ENCODE measurements at places on chromosomes 4 and X. TPM values are rescaled to one million over a fixed set of nuclear protein-coding genes. Genes with fewer than 3 reads are reported as not detected.

The CLDN22 gene
- total RNA-seq = not detected

The CCDC158 gene
- 0.81 TPM for total RNA-seq

The S100G gene
- total RNA-seq = not detected

The ZCCHC18 gene
- 3.7 TPM for total RNA-seq

The XG gene
- 2.6 TPM for total RNA-seq

The NAP1L2 gene
- 10.7 TPM for total RNA-seq

The UCP1 gene
- total RNA-seq = not detected

The PRRG3 gene
- 1.1 TPM for total RNA-seq

- DNase-seq = no peak
These were observed 95.6 kb downstream of the NR3C2 start for GRCh38 chr4:148346657-148347056.

- DNase-seq = no peak
These were observed 34.5 kb downstream of the PALLD start for GRCh38 chr4:168531305-168531704.

GRCh38 chrX:24245202-24245601 lies 68.7 kb downstream of the SUPT20HL2 start:
- DNase-seq = no peak

DNA sequence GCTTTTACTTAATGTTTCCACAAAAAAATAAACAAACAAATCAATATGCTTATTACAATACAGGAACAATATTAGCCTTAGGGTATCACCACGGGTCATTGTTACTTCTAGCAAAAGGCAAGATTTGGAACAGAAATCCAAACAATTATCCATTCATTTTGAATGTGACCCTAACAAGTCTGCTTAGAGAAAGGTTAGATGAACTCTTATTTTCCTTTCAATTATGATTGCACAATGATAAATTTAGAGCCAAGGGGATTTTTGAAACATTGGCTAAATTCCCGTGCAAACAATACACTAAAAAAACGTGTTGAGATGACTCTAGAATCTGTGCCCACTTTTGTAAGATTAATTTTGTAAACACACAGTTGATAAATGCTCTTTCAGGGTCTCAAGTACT lies 474.7 kb downstream of the PCDH7 start:
- no peak for DNase-seq

DNA sequence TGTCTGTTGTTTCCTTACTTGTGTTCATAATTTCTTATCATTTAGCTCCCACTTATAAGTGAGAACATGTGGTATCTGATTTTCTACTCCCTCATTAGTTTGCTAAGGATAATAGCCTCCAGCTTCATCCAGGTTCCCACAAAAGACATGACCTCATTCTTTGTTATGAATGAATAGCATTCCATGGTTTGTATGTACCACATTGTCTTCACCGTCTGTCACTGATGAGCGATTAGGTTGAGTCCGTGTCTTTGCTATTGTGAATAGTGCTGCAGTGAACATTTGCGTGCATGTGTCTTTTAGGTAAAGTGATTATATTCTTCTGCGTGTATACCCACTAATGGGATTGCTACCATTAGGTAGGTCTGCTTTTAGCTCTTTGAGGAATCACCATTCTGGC lies 624.3 kb upstream of the EPHA5 start:
- no peak for DNase-seq

DNA sequence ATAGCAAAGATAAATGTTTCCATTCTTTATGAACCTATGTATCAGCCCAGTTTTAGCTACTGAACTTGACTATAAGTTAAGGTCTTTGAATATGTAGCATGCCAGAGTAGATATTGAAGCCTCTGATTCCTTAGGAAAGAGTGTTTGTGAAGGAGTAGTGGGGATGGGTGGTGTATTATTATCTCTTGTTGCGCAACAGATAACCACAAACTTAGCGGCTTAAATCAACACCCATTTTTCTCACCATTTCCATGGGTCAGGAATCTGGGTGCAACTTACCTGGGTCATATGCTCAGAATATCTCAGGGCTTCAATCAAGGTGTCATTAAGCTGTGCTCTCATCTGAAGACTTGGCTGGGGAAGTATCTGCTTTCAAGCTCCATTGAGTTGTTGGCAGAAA lies 251.4 kb upstream of the PUDP start:
- DNase-seq = no peak

DNA sequence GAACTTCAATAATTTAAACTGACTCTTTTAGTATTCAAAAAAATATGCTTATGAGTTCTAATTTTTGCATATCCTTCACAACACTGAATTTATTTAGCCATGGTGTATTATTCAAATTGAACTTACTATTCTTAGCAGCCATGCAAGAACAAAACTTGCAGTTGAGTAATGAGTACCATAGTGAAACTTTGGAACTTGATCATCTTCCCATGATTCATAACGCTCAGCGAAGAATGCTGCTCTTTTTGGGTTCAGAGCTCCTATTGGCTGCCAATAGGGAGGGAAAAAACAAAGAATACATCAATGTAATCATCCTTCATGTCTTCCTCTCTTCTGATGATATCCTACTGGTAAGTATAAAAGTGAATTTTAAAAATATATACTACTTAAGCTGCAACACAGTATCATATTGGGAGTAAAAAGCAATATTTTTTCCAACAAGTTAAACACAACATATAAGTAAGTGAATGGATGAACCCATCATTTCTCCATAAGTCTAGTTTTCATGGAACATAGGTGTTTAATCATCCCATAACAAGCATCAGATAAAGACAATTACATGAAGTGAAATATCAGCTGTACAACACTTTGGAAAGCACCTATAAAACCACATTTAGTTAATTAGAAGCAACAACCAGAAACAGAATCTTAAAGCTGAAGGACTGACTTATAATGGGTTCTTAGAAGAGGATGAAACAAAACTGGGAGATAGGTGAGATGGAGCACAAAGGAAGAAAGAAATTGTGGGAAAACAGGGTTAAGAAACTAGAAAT lies 145.2 kb upstream of the MAB21L2 start:
- no peak for DNase-seq

DNA sequence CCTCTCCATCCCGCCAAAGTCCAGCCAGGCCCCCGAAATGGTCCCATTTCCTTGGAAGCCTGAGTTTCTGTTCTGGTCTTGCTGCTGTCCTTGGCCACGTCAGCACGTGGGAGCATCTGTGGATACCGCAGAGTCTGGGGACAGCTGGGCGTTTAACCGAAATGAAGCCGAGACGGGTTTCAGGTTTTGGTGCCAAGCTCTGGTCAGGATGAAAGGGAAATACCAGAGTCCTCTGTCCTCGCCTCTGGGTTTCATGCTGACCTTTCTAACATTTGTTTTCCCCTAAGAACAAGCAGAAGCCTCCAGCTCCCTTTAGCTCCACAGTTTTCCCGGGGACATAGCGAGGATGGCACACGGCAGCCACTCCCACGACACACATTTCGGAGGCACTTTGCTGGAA lies 19.7 kb downstream of the SHOX start:
- DNase-seq = no peak

DNA sequence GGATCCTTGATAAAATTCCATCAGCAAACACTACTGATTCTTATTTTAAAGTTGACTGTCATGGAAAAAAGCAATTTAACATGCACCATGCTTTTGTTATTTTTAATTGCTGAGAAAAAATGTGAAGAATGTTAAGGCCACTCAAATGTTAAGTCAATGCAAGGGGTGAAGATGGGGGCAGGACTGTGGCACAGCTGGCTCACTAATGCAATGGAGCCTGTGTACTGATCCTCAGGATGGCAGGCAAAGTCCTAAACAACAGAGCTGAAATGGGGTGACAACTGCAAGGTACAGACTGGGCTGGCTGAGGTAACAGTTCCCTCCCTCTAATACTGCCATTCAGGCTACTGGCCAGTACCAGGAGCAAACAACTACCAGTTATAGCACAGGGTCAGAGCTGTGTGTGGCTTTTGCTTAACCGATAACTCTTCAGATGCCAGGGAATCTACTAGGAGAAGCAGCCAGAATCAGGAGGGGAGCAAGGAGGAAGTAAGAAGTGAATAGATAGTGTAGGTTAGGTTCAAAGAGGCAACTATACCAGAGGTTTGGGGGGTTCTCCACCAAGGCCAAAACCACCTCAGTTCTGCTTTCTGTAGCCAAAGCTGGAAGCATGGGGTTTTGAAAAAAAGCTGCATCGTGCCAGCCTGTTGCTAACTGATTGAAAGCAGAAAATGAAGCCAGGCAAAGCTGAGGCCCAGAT lies 372.6 kb downstream of the OPHN1 start:
- DNase-seq = no peak

DNA sequence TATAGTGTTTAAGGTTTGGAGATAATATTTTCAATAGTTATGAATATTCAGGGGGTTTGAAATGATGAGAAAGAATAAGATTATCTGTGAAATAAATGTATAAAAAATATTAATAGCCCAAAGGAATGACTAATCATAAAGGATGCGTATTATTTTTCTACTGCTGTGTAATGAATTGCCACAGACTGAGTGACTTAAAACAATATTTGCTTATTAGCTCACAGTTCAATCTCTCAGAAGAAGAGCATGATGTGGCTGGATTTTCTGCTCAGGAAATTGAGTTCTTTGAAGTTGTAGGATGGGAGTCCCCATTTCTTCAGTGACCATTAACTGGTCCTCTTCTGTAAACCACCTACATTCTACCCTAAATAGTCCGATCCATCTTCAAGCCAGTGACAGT lies 1680.8 kb upstream of the AGA start:
- no peak for DNase-seq

DNA sequence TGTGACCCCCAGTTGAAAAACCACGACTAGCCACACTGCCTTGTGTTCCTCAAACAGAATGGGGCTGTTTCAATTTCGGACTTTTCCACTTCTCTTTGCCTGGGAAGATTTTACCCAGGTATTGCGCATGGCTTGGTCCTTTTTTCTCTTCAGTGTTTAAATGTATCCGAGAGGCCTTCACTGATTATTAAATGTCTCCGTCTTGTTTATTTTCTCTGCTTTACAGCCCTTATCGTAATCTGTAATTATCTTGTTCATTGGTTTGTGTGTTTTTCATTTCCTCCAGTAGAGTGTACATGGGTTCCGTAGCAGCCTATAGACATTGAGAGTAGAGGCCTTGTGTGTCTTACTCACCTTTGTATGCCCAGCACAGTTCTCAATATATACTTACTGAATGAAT lies 2.4 kb downstream of the MOSPD2 start:
- DNase-seq = no peak

DNA sequence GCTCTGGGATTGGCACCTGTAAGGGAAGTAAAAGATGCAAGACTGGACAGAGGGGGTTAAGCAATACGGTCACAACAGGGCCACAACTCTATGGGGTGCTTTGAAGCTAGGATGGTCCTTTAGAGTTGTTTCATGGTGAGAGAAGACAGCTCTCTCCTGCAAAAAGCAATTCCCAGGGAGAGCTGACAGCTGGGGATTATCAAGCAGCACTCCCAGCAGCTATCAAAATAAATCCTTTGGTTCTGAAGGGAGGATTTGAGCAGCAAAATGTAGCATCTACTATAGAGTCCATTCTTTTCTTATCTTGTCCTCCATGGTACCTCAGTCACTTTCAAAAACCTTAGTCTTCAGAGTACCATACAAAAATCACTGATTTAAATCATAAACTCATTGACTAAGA lies 35.1 kb upstream of the AP1AR start:
- DNase-seq = no peak

DNA sequence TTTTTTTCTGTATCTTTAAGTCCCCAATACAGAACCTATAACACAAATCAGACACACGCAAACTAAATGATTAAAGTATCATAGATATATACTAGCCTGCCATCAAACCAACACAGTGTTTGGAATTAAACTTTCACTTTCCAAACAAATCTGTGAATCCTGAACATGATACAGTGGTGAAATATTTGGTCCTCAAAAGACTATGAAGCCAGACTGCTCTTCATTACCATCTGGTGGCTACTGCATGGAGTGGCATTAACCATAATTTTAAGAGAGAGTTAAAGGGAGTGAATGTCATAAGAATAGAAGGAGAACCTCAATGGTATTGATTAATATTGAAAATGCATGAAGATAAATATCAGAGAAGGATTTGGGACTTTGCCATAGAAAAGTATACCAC lies 9.2 kb upstream of the GABRA4 start:
- no peak for DNase-seq

DNA sequence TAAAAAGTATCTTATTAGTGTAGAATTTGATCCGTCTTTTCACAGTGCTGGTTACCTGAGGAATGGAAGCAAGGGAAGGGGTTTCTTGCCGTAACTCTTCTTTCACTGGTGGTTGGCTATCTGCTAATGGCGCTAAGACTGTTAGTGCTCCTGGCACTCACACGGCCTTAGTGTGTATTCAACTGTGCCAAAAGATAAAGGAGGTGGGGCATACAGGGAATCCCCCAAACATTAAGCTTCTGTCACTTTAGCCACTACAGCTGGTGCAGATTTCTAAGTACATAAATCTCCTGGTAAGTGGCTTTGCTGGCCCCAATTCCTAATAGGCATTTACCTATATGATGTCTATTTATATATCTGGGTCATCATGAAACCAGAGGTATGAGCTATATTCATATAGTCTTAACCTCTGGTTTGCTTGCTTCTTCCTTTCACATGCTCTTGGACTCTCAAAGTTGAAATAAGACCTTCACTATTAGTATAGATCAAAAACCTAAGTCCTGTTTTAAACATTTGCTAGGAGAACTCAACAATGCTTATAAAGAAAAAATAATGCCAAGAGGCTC lies 95.1 kb downstream of the TSPAN7 start:
- DNase-seq = no peak

GRCh38 chr4:14856934-14857235 lies 145.4 kb upstream of the CPEB2 start:
- DNase-seq = no peak

DNA sequence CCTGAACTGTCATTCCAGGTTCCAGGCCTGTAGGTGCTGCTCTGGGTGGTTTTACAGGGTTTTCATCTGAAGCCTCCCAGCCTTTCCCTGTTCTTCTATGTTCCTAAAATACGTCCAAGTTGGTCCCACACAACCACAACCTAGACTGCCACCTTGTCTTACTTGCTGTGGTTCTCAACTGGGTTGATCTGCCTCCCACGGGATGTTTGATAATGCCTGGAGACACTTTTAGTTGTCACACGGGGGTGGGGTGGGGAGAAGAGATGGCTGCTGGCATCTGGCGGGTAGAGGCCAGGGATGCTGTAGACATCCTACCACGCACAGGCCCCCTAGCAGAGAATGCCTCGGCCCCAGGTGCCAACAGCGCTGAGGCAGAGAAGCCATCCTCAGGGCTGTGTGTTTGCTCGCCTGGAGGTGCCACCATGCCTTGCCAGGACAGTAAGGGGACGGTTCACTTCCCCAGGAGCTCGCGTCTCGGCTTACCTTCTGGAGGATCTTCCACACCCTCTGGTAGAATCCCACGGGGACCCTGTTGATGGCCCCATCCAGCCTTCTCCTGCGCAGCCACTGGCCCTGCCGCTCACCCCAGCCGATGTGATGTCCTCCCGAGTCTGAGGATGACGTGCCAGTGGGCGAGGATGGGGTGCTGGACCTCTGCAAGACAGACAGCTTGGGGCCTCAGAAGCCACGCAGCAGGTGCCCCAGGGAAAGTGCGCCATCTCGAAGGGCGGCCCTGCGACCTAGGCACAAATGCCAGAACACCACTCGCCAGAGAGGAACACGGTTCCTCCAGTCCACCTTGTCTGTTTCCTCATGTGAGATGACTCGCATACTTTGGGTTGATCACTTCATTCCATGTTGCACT lies 87.0 kb downstream of the PHKA2 start:
- no peak for DNase-seq

GRCh38 chr4:29304595-29304994 lies 1415.6 kb upstream of the PCDH7 start:
- DNase-seq = no peak

Measured in cardiac septum (tissue), 1 donor.